IMR-90 (cell line): ENCODE measurements at places on chromosomes 13 and 19.
A peak's percentile ranks its signal among the peaks of the same experiment; 100 is the strongest.

GRCh38 chr19:40620161-40620485 lies 19.0 kb downstream of the LTBP4 start:
- DNase-seq = no peak

- peak; percentile 43 for DNase-seq
Measured at GRCh38 chr13:42970824-42971690, 21.0 kb downstream of the EPSTI1 start.

- DNase-seq = peak; percentile 95
Measured at GRCh38 chr13:30577401-30577852, 40.3 kb upstream of the USPL1 start.

GRCh38 chr19:7492142-7492541 lies 3.3 kb upstream of the PEX11G start:
- no peak for DNase-seq

GRCh38 chr13:28373810-28374209 lies 121.1 kb downstream of the FLT1 start:
- no peak for DNase-seq

- DNase-seq = no peak
Measured at GRCh38 chr13:52934258-52934657, 85.8 kb upstream of the PCDH8 start.

GRCh38 chr19:50025794-50026549 lies at the start of gene ZNF473:
ZNF473 (plus strand) TSS chr19:50026005; CDS start chr19:50031083, 5,078 bp downstream.
- DNase-seq = peak; percentile 94

- DNase-seq = no peak
Measured at GRCh38 chr19:6718741-6719539, 1.5 kb downstream of the C3 start.

DNA sequence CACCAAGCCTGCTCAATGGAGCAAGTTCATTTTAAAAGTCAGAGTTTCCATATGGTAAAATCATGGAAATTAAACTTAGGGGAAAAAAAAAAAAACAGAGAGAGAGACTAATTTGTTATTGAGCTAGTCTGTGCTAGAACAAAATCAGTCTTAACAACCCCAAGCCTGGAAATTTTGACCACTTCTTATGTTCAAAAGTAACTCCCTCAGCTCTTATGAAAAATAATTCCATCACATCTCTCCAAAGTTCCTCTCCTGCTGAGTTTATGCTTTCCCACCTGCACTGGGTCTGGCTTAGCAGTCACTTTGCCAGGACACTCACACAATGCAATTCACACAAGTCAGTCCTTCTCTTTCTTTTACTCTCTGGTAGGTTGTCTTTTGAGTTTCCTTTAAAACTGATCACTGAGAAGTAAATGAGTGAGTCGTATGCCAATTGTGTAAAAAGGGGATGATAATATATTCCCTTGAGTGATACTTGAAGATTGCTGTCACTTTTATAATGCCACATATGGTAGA lies 92.6 kb downstream of the ENOX1 start:
- DNase-seq = no peak

GRCh38 chr13:31919971-31920726 lies 111.4 kb upstream of the FRY start:
- no peak for DNase-seq

DNA sequence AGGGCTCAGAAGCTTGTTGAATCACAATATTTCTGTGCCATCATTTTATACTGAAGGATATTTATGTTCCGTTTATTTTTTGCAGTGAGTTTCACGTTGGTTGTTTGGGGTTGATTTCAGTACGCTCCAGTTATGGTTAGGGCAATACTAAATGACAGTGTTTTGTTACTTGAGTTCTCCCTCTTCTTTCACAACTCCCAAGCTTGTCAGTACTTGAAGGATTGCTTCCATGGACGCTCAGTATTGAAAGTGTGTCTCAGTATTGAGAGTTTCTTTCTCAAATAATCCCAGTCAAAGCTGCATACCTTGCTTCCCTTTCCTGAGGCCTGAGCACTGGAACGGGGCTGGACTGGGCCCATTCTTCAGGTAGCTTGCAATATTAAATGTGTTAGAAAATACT lies 38.9 kb downstream of the LACC1 start:
- no peak for DNase-seq

DNA sequence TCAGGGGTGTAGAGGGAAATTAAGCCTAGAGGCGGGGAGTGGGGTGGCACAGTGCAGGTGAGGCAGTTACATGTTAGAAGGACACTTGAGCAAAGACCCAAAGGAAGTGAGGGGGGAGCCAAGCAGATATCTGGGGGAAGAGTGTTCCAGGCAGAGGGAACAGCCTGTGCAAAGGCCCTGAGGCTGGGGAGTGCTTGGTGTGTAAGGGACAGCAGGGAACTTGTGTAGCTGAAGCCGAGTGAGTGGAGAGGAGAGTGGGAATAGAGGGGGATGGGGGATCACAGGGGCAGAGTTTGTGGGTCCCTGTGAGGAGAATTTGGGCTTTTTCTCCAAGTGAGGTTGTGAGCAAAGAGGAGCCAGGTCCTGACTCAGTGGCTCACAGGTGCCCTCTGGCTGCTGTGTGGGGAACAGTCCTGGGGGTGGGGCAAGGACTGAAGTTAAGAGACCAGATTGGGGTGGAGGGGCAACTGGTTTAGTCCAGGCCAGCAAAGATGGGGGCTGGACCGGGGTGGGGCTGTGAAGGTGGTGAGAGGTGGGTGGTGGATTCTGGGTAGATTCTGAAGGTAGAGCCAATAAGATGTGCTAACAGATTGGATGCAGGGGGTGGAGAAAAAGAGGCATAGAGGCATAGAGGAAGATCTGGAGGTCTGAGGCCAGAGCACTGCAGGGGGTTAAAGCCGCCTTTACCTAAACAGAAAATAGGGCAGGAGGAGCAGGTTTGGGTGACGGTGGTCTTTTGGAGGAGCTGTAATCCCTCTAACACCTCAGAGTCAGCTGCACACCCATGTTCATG lies 75.3 kb downstream of the CACNA1A start:
- peak; percentile 42 for DNase-seq

DNA sequence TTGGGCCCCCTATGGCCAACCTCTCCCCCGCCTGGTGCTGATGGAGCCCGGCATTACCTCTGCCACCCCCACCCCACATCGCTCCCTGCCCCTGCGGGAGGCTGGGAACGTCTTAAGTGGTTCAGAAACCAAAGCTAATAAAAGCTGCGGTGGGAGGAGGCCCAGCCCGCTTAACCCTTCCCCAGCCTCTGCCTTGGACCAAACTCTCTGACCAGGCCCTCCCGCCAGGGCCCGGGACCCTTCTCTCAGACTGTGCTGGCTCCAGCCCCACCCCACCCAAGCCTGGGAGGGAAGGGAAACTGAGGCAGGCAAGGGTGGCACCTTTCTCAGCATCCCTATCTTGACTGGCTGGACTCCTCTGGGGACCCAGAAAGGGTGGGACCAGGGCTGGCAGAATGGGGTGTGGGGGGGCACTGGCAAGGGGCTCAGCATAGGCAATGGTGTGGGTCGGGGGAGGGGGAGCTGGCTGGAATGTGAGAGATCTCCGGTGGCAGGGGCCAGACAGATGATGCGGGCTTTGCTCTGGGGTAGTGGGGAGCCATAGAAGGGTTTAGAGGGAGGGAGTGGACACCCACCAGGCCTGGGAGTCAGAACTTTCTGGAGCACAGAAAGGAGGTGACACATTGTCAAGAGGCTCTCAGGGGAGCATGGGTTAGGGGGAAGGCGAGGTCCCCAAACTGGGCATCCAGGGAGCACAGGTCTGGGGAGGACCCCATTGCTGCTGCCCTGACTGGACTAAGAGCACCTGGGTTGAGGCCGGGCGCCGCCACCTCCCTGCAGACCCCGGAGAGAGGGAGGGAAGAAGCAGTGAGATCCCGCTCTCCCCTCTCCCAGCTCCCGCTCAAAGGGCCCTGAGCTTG lies 21.9 kb downstream of the SMIM24 start:
- no peak for DNase-seq

DNA sequence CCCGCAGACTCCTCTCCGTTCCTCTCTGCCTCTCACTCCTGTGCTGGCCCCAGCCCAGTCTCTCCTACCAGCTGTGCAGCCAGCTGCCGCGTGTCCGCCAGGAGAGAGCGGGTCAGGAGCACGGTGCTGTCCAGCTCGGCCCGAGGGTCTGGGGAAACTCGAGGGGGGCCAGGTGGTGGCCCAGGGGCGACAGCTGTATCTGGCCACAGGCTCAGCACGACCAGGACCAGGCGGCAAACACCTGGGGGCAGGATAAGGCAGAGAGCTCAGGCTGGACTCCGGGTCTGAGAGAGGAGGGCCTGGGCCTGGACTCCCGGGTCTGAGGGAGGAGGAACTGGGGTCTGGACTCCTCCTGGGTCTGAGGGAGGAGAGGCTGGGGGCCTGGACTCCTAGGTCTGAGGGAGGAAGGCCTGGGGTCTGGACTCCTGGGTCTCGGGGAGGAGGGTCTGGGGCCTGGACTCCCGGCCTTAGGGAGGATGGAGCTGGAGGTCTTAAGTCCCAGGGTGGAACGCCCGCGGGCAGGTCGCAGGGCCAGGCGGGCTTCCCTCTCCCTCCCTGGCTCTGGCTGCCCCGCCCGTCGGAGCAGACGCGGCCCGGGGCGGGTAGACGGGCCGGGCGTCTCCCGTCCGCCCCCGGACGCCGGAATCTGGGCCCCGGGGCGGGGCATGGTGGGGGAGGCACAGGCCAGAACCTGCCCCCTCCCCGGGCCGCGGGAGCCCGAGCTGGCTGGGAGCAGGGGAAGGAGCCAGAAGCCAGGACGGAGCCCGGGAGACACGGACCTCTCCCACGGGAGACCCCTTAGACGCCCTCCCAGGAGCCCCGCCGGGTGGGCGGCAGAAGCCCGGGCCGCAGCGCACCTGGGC lies 1.3 kb downstream of the IL11 start:
- peak; percentile 49 for DNase-seq

DNA sequence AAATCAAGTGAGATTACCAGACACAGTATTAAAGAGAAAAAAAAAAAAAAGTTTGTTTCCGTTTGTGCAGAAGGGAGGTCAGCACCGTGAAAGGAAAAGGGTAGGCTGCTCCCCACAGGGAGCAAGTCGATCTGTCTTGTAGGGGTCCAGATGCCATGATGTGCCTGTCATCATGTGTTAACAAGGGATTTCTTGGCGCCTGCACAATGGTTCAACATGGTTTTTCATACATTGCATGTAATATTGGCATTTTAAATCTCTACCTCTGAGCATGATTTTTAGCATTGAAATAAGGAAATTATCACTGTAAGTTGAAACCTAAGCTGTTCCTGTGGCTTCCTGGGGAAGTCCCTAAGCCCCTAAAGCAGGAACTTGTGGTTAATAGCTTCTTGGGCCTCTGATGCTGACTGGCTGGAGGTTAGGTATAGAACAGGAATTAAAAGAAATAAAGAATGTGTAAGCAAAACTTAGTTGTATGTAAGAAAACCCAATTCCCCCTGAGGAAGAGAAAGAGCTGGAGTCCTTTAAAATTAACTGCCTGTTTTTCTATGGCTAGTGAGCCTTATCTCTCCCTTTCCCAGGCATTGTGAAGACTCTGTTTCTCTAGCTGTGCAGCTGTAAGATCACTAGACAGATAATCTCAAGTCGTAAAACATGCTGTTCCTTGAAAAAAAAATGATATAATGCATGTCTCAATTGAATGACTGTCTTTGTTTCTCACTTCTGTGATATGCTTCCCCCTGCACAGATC lies 7.4 kb upstream of the FCGBP start:
- DNase-seq = peak; percentile 38

- peak; percentile 79 for DNase-seq
Measured at GRCh38 chr13:36981156-36981743, 17.9 kb downstream of the ALG5 start.

DNA sequence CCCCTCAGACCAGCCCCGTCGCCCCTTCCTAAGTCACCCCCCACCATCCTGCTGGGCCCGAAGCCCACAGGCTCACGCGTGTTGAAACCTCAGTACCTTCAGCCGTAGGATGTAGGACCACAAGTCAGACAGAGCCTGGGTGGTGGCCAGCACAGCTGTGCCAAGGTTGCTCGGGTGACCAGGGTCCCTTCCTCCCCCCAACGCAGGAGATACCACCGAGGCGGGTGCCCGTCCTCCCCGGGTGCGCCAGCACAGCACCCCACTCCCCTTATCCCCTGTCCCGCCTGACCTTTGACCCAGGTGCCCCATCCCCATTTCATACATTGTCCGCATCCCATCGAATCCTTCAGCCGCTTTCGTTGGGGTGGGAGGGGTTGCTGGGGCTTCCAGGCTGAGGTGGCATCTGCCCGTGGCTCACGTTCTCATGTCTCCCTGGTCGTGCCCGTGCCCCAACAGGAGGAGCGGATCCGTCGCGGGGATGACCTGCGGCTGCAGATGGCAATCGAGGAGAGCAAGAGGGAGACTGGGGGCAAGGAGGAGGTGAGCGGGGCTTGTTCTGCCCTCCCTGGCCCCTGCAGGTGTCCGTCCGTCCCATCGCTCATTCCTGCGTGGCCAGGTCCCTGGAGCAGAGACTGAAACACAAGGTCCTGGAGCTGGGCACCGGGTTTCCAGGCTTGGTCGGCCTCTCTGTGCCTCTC lies 14.5 kb downstream of the EPN1 start:
- no peak for DNase-seq

GRCh38 chr13:60612593-60612992 lies 215.6 kb downstream of the TDRD3 start:
- no peak for DNase-seq

DNA sequence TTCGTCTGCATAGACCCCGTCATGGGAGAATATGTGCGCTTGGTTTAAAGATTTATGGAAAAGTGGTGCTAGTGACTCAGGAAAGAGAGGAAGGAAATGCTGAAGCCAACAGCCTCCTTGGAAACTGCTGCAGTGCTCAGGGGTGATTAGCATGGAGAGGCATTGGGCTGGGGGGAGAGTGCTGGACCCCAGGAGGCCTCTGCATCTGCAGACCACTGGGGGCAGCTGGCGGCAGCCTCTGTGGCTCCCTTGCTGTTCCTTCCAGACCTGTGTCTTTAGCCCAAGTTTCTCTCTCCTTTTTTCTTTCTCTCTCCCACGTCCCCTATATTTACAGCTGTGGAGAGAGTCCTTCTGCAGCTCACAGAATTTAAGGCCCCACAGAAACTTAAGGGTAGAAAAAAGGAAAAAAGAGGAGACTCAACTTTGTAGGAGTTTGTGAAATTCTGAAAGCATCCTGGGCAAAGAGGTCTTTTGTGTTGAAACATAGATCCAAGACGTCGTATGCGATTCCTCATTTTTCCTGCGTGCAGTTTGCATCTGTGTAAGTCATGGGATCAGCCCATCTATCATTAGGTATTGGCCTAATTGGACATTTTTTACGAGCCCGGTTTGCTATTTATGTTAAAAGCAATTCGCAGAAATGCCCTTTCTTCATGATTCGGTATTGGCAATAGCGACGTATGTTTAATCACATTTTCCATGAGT lies 116.2 kb upstream of the ZNF536 start:
- DNase-seq = no peak

DNA sequence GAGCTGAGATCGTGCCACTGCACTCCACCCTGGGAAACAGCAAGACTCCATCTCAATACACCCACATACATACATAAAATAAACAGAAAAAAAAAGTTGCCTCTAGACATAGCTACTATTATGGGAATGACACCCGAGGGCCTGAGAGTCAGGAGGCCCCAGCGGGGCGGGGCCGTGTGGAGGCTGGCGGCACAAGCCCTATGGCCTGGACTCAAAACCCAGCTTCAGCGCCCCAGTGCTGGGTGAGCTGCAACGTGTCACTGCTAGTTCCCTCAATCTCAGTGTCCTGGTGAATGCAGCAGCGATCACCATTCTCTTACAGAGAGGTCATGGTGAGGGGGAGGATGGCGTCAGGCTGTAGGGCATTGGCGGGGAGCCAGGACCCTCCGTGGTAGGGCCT lies 9.2 kb upstream of the ZSCAN1 start:
- no peak for DNase-seq
